GOT3 (cell line): ENCODE measurements at places on chromosomes 12 and 14.
A peak's percentile ranks its signal among the peaks of the same experiment; 100 is the strongest.

- peak; percentile 65 for DNase-seq
Measured at GRCh38 chr12:116277467-116278278, at the start of gene MED13L. Gene MED13L (minus strand): TSS chr12:116277693. CDS start chr12:116277131, 562 bp downstream.

DNA sequence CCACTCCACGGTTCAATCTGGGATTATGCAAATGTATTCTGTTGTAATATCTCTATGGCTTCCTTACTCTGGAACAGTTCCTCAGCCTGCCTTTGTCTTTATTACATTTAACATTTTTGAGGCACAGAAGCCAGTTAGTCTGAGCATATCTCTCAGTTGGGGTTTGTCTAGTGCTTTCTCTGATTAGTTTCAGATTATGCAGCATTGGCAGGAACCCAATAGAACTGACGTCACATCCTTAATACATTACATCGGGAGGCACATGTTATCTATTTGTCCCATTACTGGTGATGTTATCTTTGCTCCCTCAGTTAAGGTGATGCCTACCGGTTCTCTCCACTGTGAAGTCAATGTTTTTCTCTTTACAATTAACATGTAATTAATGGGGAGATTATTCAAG is 62.4 kb downstream of the PPM1A start:
- DNase-seq = no peak

DNA sequence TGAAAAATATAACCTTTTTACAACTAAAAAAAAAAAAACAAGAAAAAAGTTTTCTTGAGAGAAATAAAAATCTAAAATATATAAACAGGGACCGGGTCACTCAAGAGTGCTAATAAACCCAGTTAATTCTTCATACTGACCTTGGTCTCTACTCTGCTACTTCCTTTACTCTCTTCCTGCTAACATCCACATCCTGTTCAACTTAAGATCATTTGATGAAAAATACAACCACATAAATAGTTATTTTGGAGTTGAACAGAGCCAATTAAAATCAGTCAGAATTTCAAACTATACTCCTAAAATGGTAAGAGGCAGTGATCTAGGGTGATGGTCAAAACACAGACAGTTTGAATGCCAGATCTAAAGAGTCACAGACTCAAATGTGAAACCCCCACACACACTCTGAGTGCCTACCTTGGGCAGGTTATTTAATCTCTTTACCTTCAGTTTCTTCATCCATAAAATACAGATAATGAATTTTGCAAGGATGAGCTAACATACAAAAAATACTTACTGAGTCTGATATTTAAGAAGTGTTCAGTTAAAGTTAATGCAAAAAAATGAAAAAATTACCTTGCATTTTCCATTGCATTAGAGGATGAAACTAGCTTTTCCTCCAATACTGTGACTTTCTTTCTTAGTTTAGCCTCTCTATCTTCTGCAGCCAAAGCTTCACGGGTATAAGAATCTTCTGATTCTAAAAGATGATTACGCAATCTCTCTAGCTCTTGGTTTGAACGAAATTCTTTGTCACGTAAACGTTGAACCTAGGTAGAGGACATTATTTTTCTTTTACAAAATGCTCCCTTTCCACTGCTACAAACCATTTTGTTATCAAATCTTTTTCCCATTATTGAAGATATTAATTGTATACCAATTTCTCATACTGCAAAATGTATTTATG is 40.9 kb downstream of the TRIP11 start:
- DNase-seq = no peak

GRCh38 chr14:90379106-90379505 is 17.7 kb upstream of the CALM1 start:
- no peak for DNase-seq

- no peak for DNase-seq
Measured at GRCh38 chr12:70070494-70071007, 172.7 kb upstream of the CNOT2 start.

GRCh38 chr14:72471346-72471745 is 422.6 kb downstream of the DPF3 start:
- DNase-seq = no peak

DNA sequence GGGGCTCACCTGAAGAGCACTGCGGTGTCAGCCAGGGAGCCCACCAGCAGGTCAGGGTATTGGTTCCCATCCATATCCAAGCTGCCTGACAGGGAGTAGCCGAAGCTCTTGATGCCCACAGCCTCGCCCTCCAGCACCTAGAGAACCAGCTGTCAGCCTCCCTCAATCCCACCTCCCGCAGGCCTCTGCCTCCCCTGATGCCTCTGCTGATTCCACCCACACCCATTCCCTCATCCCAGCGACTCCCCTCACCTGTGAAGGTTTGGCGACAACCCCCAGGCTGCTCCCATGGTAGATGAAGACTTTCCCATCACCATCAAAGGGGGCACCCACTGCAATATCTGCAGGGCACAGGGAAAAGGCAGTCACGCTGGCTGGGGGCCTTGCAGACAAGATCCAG is 10.0 kb downstream of the ITGA7 start:
- DNase-seq = no peak

- no peak for DNase-seq
Measured at GRCh38 chr14:99784508-99784907, 8.7 kb upstream of the EML1 start.

- no peak for DNase-seq
Measured at GRCh38 chr14:58245562-58245961, 919 bp downstream of the PSMA3 start.
